Activated CD4-positive, alpha-beta T cell treated with anti-CD3 and anti-CD28 coated beads for 24 hours (primary cell): ENCODE measurements at places on chromosomes 16 and 17.

GRCh38 chr17:385836-386140 is 33.2 kb upstream of the RPH3AL start:
- DNase-seq, result no peak

GRCh38 chr17:74244548-74244947 is 29.5 kb upstream of the DNAI2 start:
- DNase-seq, result no peak

DNA sequence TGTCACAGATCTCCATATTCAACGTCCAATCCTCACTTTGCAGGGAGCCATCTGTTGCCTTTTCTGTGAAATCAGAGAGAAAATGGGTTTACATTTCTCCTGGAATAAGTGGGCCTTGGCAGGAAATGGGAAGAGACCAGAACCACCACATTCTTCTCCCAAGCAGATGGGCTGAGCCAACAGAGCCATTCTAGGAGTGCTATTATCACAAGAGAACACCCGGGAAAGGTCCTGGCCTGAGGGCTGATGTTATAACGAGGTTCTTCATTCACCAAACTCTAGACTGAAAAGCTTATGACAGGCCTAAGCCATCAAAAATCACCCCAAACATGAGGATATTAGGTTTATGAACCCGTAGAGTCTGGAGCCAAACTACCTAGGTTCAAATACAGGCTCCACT is 64.7 kb downstream of the TOM1L2 start:
- DNase-seq, result no peak

- no peak for DNase-seq
Measured at GRCh38 chr17:62950067-62950466, 16.0 kb upstream of the TANC2 start.

DNA sequence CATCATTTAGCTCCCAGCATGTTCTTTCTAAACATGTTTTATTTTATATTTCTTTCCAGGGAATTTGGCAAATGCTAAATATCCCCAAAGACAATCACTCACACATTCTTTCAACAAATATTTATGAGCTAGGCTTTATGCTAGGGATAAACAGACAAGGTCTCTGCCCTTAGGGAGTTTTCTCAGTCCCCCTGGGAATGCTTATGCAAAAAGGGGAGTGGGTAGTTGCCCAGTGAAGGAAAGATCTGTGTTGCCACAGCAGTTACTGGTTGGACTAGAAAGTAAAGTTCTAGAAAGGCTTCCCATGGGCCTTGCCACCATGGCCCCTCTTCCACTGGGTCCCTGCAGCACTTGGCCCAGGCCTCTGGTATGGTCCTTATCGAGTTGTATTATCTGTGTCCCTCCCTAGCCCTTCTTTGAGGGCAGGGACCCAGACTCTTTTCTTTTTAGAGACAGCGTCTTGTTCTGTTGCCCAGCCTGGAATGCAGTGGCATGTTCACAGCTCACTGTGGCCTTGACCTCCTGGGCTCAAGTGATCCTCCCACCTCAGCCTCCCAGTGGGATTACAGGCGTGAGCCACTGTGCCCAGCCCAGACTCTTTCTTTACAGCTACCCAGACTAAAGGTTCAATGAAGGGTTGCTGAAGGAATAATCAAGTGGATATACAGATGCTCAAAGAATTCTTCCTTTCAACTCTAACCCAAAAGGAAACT is 78.0 kb downstream of the YPEL2 start:
- no peak for DNase-seq

DNA sequence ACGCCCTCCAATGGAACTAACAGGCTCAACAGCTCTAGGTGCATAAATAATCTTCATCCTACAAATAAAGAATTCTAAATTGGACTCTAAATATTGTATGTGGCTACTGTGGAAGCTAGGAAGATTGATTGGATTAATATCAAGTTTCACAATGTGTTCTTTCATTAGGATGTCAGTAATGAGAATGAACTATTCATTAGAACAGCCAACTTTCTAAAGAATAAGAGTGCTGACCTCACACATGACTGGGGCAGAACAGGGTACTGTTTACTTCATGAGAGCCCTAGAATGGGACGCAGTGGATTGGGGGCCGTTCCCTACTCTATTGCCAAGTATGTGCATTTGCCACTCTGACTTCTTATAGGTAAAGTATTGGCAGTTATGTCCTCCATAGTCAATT is 528.2 kb upstream of the RBFOX1 start:
- no peak for DNase-seq

- DNase-seq, result no peak
Measured at GRCh38 chr16:4354512-4355409, 3.6 kb upstream of the PAM16 start.

DNA sequence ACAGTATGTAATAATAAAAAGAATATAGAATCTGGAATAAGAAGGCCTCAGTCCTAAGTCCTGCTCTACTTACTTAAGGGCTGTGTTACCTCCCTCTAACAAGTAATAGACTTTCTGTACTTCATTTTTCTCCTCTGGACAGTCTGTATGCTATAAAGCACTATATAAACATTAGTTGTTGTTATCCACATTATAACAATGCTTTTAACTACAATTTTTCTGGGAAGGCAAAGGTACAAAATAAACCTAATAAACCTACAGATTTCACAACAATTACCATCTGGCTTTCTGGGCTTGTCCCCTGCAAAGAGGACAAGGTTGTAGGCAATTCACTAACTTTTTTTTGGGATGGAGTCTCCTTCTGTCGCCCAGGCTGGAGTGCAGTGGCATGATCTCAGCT is 32.7 kb downstream of the RFFL start:
- DNase-seq, result no peak

GRCh38 chr17:72446525-72447250 is 325.9 kb downstream of the SOX9 start:
- DNase-seq, result no peak

DNA sequence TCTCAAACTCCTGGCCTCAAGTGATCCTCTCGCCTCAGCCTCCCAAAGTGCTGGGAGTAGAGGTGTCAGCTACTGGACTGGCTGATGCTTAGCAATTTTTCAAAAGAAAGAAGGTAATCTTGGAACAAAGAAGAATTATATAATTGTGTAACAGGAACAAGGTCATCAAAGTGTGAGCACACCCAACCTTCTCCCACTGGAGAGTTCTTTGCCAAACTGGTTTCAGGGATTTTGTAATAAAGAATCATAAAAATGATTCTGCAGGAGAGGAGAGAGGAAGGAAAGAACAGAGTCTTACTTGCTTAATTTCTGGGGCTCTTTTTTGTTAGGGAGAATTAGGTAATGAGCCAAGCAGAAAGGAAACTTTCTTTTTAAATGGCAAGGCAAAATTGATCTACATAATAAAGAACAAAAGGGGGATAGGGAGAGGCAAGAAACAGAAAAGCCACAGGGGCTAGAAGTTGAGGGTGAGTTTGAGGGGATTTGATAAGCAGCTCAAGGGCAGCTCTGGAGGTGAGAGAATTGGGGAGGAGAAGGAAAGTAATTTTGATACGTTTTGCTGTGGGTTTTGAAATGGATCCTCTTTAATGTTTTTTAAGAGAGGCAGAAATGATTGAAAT is 21.3 kb downstream of the CHD9NB start:
- DNase-seq, result no peak

DNA sequence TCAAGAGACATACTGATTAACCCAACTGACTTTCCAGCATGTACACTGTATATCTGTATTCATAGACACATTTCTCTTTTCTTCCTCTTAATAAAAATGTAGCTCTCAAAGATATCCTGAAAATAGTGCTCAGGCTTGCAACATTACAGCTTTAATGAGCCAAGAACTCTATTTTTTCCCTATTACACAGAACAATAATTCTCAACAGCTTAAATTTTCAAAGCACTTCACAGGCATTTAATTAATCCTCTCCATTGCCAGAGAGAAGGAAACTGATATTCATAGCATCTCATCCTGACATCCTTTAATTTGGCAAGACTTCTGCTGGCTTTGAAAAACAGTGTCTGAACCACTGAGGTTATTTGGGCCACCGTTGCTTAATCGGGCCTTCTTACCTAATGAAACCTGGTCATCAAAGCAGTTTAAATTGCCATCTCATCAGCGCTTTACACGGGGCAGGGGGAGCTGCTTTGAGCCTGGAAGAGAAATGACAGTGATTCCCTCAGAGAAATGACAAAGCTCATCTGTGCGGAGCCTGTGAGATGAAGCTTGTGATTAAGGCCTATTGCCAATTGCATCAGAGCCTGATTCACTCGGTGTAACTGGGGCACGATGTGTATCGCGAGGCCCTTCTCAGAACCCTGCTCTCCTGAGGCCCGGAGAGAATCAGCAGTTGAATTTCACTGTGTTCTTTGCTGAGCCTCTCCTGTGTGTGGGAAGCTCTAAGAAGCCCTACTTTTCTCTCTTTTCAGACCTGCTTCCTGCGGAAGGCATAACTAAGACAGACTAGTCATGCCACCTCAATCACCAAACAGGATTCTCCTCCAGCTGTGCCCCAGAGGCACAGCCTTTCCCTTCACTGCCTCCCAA is 8.5 kb upstream of the SIAH1 start:
- DNase-seq, result no peak

DNA sequence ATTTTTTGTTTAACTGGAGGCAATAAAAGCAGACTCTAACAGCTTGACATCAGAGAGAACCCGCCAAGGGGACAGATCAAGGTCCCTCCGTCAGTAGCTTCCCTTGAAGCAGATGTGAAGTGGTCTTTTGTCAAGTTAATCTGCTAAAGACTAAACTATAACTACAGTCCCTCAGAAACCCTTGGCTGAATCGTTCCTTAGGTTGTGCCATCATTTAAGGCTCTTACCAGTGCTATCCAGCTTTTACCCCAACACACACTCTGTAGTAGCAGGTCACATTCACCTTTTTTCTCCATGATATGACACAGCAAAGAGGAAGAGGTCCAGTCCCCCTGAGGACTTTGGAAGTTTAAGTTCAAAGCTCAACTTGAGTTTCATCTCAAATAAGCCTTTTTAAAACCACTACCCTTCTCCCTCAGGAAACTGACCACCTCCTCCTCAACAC is 49.7 kb downstream of the ERN1 start:
- DNase-seq, result no peak

DNA sequence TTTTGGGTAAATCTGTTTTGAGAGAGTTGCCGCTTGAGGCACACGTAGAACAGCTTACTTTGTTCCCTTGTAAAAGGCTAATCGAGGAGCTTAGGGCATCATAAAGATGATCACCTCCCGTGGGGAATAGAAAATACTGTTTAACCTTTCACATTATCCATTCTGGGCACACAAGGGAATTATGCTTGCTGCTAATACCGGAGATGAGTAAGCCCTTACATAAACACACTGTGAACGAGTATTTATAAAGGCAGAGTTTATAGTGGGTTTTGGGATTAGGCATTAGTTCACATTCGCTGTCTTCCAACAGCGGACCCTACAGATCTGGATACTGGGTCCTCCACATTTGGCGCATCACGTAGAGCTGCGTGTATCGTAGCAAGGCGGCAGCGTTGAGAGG is 51.2 kb upstream of the CNTNAP4 start:
- DNase-seq, result no peak

- DNase-seq, result no peak
Measured at GRCh38 chr16:73060892-73061490, 13.1 kb upstream of the ZFHX3 start.

DNA sequence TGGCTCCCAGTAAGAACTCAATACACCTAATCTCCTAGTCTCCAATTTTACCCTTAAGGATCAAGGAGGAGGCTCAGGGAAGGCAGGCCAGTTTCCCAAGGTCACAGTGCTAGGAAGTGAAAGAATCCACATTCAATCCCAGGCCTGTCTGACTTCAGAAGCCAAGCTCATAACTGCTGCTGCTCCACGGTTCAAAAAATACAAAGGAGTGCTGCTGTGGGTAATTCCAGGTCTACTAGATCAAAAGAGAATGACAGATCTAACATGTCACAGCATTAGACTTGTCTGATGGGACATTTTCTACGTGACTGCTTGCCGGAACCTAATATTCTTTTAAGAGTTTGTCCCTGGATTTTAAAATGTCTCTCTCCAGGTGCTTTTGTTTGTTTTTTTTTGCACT is 48.8 kb upstream of the IRX6 start:
- no peak for DNase-seq

DNA sequence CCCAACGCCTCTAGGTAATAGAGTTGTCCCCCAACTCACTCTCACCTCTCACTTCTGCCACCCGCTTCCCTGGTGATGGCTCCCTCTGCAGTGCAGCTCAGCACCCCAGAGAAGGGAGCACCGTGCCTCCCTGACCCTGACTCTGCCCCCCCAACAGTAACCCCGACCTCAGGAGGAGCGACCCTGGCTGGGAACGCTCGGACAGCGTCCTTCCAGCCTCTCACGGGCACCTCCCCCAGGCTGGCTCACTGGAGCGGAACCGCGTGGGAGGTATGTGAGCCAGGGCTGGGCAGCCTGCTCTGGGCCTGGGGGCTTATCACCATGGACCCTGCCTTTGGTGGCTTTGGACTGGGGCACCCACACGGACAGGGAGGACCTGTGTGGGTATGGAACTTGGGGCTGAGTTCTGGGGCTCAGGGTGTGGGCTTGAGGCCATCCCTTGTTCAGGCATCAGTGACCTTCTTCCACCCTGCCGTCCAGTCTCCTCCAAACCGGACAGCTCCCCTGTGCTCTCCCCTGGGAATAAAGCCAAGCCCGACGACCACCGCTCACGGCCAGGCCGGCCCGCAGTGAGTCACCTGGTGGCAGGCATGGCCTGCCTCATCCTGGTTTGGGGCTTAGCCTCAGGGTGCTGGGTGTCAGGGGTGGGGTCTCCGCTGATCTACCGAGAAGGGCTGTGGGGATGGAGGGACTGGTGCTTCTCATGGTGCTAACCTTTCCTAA is 6.7 kb upstream of the C17orf107 start:
- DNase-seq, result no peak

DNA sequence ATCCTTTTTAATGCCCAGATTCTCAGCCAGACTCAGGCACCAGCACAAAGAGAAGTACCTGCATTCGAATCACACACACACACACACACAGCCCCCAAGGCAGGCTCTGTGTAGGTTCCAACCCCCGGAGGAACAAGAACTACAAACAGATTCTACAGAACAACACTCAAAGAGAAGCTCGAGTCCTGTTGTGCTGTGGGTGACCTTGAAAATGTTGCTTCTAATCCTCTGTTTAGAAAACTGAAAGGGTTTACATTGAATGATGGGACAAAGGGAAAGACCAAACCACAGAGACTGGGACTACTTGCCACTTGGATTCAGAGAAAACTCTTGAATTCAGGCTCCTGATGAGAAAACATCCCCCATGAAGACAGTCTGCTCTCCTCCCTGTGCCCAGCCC is 568.8 kb upstream of the C16orf82 start:
- no peak for DNase-seq

GRCh38 chr17:56230660-56231059 is 77.4 kb downstream of the ANKFN1 start:
- no peak for DNase-seq
